Activated CD8-positive, alpha-beta memory T cell treated with anti-CD3 and anti-CD28 coated beads for 1 hour (primary cell): ENCODE measurements at places on chromosomes 12 and 14.

- no peak for DNase-seq
These were observed 7.8 kb downstream of the CDK17 start for GRCh38 chr12:96392397-96392796.

- DNase-seq: no peak
These were observed 13.2 kb upstream of the MAP4K5 start for GRCh38 chr14:50545618-50546017.

DNA sequence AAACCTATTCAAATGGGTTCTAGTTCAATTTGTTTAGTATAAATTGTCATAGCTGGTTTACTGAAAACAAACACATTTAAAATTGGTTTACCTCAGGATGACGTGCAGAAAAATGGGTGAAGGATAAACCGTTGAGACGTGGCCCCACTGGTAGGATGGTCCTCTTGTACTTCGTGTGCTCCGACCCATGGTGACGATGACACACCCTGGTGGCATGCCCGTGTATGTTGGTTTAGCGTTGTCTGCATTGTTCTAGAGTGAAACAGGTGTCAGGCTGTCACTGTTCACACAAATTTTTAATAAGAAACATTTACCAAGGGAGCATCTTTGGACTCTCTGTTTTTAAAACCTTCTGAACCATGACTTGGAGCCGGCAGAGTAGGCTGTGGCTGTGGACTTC, 8.3 kb downstream of the CALM1 start:
- DNase-seq: no peak

- DNase-seq: no peak
These were observed 97.3 kb upstream of the BTG1 start for GRCh38 chr12:92242907-92243306.

- DNase-seq: no peak
These were observed 126.4 kb downstream of the SLC35F4 start for GRCh38 chr14:57739516-57739915.

DNA sequence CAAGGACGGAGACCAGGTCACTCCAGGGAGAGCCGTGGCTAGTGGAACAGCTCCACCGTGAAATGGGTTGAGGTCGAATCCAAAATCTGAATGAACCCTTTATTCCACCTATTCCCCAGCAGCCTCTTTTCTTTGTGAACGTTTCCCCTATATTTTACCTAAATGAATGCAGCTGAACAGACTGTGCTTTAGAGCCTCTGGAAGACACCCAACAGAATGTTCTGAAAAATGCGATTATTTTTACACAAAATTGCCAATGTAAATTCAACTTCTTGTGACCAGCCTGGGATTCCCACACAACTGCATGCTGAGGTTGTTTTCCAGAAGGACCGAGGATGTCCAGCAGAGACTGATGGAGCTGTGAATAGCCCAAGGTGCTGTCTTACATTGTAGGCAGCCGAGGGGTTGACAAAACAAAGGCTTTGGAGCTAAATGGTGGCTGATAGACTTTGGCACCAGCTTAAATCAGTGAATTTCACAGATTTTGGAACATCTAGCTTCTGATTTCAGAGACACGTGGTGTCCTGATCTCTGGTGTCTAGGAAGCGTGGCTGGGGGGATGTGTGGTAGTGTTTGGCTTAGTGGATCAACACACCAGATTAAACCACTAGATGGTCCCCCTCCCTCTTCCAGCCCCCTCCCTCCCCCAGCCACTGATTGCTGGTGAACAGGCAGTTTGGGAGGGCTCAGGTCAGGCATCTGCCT, 150.4 kb downstream of the ZNF664 start:
- no peak for DNase-seq

- no peak for DNase-seq
These were observed 75.8 kb downstream of the PPP1R36 start for GRCh38 chr14:64625386-64626232.

GRCh38 chr14:100498068-100498467, 89.1 kb downstream of the BEGAIN start:
- no peak for DNase-seq

GRCh38 chr14:89767861-89768268, 186.7 kb downstream of the EFCAB11 start:
- peak; percentile 33 for DNase-seq

DNA sequence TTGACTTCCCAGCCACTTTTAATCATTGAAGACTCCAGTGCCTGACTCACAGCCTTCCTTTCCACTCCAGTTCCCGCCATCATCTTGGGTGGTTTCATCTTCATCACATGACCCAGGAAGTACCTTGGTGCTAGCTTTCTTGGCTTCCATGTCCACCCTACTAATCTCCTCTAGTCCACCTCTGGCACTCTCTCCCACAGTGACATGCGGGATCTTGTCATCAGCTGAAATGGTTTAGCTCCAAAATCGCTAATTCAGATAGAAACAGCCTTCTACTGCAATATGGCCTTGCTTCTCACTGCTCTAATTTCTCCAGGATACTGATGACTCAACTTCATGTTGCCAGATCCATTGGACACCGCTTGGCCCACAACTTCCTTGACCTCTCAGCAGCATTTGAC, 24.5 kb downstream of the WDR20 start:
- DNase-seq: no peak

- DNase-seq: no peak
These were observed 51.6 kb upstream of the RIC8B start for GRCh38 chr12:106722837-106723236.

DNA sequence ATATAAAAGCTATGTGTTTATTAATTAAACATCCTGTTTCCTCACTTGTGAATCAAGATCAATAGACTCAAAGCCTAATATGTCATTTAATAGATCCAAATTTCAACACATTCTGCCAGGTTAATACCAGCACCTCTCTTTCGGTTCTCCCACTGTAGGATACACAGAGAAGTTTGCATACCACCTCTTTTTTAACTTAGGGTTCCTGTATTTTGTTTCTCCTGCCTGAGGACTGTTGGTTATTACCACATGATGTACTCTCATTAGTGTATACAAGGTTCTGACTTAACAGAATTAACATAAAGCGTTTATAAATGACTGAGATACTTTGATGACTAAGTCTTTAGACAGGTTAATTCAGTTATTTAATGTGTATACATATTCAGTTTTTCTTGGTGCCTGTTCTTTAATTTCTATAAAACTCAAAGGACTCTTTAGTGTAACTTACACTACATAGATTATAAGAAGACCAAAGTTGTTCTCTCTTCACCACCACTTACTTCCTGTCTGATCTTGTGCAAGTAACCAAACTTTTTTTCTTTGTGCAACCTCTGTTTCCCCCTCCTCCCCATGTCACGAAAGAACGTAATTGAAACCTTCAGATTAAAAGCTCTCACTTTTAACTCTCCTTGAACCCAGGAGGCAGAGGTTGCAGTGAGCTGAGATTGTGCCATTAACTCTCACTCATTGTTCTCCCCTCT, 89.8 kb upstream of the DNM1L start:
- no peak for DNase-seq

DNA sequence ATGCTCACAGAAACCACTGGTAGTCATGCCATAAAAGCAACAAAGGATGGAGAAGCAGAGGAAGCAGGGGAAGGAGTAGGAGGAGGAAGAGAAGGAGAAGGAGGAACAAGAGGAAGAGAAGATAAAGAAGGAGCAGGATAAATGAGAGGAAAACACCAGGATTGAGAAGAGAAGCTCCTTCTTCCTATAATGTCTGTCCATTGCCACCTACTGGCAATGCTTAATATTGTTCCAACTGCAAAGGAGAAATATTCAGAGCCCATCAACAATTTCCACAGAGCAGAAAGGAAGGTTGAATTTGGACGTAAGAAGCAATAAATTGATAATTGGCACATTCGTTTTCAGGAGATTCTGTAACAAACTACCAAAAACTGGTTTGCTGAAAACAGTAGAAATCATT, 898.4 kb downstream of the SLC16A7 start:
- DNase-seq: no peak

GRCh38 chr14:94129758-94130414, 482 bp upstream of the IFI27L2 start:
- no peak for DNase-seq

DNA sequence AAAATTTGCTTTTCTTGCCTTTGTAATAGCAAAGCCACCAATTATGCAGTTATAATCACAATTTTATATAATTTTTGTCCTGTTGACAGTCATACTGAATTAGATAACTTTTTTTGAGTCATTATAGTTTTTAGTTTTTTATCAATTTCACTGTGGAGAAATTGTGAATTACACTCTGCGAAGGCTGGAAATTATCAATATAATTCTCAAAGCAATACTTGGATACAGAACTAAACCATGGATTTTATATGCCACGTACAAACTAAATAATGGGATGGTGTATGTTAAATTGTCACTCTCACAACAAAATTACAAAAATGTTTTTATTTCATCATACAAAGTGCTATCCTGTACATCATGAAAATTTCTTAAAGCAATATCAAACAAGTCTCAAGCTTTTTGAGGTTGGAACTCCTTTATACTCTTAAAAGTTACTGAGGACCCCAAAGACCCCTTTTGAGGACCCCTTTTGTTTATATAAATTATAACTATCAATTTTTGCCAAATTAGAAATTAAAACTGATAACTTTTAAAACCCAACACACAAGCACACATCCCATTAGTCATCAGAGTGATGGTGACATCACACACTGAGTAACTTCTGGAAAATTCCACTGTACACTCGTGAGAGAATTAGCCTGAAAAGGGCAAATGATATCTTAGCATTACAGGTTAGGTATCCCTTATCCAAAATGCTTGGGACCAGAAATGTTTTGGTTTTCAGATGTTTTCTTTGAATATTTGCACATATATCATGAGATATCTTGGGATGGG, 19.8 kb upstream of the AQP2 start:
- no peak for DNase-seq

DNA sequence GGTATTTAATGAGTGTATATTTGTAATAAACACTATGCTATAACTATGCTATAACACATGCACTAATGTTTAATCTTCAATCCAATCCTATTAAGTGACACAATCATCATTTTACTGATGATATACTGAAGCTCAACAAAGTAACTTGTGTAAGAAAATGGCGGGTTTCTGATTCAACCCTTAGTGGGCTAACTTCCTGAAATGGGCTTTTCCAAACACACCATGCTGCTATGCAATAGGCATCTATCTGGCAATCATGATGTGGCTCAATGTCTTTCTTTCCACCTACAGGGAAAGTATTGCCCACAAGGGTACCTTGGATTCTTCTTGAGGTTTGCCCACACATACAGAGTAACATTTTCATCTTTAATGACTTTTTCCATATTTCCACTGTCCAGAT, 48.3 kb downstream of the DNAI7 start:
- no peak for DNase-seq

- no peak for DNase-seq
These were observed 2.8 kb downstream of the CAND1 start for GRCh38 chr12:67271976-67272375.

DNA sequence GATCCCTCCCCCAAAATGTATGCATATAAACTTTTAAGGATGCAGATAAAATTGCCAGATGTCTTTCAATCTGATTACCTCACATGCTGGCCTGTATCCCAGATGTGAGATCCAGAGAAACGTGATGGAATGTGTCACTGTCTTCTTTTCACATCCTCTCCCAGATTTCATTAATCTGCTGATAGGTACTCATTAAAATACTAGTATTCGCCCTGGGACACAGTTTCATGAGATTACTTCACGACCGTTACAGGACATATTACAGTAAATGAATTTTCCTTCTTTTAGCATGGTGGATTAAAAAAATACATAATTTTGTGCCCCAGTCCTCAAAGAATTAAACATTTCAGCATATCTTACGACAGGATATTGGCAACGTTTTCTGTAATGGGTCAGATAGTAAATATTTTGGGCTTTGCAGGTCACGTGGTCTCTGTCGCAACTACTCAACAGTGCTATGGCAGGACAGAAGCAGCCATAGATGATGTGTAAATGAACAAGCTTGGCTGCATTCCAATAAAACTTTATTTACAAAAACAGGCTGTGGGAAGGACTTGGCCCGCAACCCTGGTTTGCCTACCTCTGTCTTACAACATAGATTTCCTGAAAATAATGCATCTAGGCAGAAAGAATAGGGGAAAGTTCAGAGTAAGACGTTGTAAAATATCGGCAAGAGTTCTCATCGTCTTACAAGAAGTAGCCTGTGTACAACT, 156.0 kb upstream of the DIO3 start:
- no peak for DNase-seq
